ENCODE measurements at places on chromosomes 6 and 20. TPM values are rescaled to one million over a fixed set of nuclear protein-coding genes. Genes with fewer than 3 reads are reported as not detected.
A peak's percentile ranks its signal among the peaks of the same experiment; 100 is the strongest.

Gene LRRC1
- not detected for polyA plus RNA-seq

DNA sequence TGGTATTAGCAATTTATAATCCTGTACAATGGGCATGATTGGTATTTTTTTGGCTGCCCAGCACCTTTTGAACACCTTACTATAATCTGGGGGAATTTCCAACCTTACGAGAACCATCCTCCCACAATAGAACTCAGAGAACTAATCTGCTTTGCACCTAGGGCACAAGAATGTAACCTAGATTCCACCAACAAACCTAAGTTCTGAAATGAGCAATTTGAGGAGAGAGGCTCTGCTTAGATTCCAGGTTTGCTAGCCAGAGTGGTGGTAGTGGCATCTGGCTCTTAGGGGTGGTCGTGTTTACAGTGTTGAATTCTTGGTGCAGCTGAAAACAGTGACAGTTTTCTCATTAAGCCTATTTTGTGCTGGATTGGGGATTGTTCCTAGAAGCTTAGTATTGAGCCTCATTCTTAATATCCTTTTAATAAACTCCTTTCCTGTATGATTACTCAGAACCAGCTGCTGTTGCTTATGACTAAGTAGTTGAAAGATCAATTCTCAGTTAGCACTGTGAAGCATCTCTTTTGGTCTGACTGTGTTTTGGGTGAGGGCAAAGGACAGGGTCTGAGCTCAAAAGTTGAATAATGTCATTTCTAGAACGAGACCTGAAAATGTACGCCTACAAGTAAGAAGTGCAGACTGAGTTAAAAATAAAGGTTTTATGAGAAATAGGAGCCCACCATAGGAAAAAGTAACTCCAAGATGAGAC, 385.6 kb downstream of the CDKAL1 start:
- no peaks in the 10 kb centered on the region for H3K36me3 ChIP-seq
- no peak for DNase-seq
- H3K27me3 ChIP-seq = no peaks in the 10 kb centered on the region
- H3K4me1 ChIP-seq = no peaks in the 10 kb centered on the region

Gene TFEB
- polyA plus RNA-seq = 1.8 TPM

Gene TMC2
- polyA plus RNA-seq = not detected

DNA sequence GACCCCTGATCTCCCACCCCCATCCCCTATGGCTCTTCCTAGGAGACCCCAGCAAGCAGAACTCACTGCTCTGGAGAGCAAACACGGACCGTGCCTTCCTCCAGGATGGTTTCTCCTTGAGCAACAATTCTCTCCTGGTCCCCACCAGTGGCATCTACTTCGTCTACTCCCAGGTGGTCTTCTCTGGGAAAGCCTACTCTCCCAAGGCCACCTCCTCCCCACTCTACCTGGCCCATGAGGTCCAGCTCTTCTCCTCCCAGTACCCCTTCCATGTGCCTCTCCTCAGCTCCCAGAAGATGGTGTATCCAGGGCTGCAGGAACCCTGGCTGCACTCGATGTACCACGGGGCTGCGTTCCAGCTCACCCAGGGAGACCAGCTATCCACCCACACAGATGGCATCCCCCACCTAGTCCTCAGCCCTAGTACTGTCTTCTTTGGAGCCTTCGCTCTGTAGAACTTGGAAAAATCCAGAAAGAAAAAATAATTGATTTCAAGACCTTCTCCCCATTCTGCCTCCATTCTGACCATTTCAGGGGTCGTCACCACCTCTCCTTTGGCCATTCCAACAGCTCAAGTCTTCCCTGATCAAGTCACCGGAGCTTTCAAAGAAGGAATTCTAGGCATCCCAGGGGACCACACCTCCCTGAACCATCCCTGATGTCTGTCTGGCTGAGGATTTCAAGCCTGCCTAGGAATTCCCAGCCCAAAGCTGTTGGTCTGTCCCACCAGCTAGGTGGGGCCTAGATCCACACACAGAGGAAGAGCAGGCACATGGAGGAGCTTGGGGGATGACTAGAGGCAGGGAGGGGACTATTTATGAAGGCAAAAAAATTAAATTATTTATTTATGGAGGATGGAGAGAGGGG, 1.4 kb downstream of the LTA start:
- no peaks in the 10 kb centered on the region for H3K27me3 ChIP-seq
- H3K27ac ChIP-seq = no peak overlapping the region
- H3K36me3 ChIP-seq = no peaks in the 10 kb centered on the region
- no peak overlapping the region for H3K4me3 ChIP-seq

GRCh38 chr6:4103929-4104328, 25.0 kb upstream of the FAM217A start:
- no peak overlapping the region for H3K4me3 ChIP-seq
- DNase-seq = no peak
- H3K27ac ChIP-seq = no peak overlapping the region
- no peaks in the 10 kb centered on the region for H3K4me1 ChIP-seq

GRCh38 chr20:18326990-18327389, 38.7 kb downstream of the ZNF133 start:
- no peak overlapping the region for H3K27ac ChIP-seq
- no peaks in the 10 kb centered on the region for H3K27me3 ChIP-seq
- no peaks in the 10 kb centered on the region for H3K36me3 ChIP-seq
- H3K4me3 ChIP-seq = no peak overlapping the region

DNA sequence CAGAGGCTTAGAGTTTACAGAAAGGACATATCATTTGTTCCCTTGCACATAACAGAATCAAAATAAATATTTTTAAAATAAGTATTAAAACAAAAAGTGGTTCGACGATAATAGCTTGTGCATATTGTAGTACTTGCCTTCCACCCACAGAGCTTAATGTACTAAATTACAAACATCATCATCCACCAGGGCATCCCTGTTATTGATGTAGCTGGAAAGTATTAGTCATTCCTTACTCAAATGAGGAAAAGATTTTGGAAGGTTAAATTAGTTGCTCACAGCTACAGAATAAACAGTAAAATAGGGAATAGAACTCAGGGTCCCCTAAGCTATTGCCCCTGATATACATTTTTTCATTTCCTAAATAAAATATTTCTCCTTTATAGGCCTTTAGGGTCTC, 150.3 kb downstream of the PTPRK start:
- H3K27ac ChIP-seq = no peak overlapping the region
- no peaks in the 10 kb centered on the region for H3K4me1 ChIP-seq
- no peaks in the 10 kb centered on the region for H3K27me3 ChIP-seq
- H3K4me3 ChIP-seq = no peak overlapping the region
- no peak for DNase-seq
- no peaks in the 10 kb centered on the region for H3K36me3 ChIP-seq

DNA sequence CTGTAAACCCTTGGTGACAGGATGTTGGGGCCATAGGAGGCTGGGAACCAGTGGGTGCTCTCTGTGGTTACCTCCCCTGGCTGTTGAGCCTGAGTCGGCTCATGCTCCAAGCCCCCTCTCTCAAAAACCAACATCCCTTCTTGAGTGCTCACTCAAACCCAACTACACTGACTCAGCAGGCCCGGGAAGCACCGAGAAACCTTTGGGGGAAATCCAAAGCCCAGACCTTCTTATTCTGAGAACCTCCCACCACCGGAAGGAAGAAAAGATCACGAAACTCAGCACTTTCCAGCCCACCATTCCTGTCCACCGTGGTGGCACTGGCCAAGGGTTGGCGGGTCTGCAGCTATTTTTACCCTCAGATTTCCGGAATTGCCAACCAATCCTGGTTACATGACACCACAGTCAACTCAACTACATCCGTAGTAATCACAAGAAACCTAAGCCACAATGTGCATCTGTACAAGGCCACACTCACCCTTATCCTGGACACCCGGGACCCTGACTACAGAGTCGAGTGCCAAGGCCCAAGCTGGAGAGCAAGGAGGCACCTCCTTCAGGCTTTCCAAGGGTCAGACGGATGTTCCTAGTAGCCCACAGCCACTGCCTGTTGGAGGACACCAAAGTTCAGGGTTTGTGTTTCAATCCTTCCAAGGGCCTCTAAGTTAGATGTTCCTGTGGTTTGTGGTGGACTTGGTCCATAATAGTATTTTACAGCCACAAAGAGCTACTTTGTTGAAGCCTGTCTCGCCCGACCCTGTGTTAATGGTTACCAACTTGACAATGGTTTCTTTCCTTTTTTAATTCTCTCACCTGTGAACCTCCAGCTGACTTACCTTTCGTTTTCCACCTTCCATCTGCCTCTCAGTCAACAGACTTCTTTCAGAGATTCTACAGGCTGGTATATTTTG, 317.0 kb downstream of the CDC5L start:
- no peak overlapping the region for H3K4me3 ChIP-seq
- H3K4me1 ChIP-seq = no peaks in the 10 kb centered on the region
- peaks cover 29% of the 10 kb centered on the region for H3K27me3 ChIP-seq
- no peak for DNase-seq
- no peak overlapping the region for H3K27ac ChIP-seq

DNA sequence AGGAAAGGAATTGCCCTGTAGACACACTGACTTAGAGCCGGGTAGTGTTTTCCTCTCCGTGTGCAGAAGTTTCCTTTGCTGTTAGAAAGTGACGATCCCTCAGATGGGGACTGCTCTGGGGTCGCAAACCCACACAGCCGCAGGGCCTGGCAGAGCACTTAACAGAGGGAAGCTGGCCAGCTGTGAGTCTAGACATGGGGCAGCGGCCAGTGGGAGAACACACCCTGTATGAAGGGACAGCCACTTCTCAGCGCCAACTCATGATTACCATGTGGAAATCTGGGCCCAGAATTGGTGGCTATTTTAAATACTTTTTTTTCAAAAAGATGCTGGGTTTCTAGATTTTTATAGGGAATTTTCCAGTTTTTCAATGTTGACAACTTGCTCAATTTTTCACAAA, 39.4 kb downstream of the SLC9A8 start:
- H3K36me3 ChIP-seq = peaks cover 71% of the 10 kb centered on the region
- H3K27ac ChIP-seq = no peak overlapping the region
- peaks cover 4% of the 10 kb centered on the region for H3K4me1 ChIP-seq

GRCh38 chr20:31707258-31707615, 15.4 kb downstream of the BCL2L1 start:
- H3K4me1 ChIP-seq = peaks cover 69% of the 10 kb centered on the region
- H3K4me3 ChIP-seq = no peak overlapping the region
- DNase-seq = no peak
- H3K36me3 ChIP-seq = peaks cover 78% of the 10 kb centered on the region

GRCh38 chr6:32700391-32701040, 34.1 kb upstream of the HLA-DQB1 start:
- DNase-seq = peak; percentile 28
- no peak overlapping the region for H3K27ac ChIP-seq
- no peak overlapping the region for H3K4me3 ChIP-seq
- no peaks in the 10 kb centered on the region for H3K27me3 ChIP-seq
- no peaks in the 10 kb centered on the region for H3K4me1 ChIP-seq
- H3K36me3 ChIP-seq = no peaks in the 10 kb centered on the region

Gene ZSCAN31
- polyA plus RNA-seq = 3.9 TPM

Gene FOXQ1
- polyA plus RNA-seq = not detected

GRCh38 chr20:45329497-45330319, 18.5 kb downstream of the SDC4 start:
- peaks cover 21% of the 10 kb centered on the region for H3K36me3 ChIP-seq
- H3K27me3 ChIP-seq = no peaks in the 10 kb centered on the region
- DNase-seq = no peak
- no peak overlapping the region for H3K27ac ChIP-seq
- H3K4me3 ChIP-seq = no peak overlapping the region
- peaks cover 4% of the 10 kb centered on the region for H3K4me1 ChIP-seq

Gene WFDC2
- not detected for polyA plus RNA-seq

Gene OR12D3
- not detected for polyA plus RNA-seq

GRCh38 chr6:52186075-52186474, at the start of gene IL17A:
TSS of gene IL17A (plus strand) at chr6:52186375. CDS start at chr6:52186432, 57 bp downstream.
- no peaks in the 10 kb centered on the region for H3K4me1 ChIP-seq
- H3K36me3 ChIP-seq = no peaks in the 10 kb centered on the region
- H3K27ac ChIP-seq = no peak within 1 kb of the TSS
- no peaks in the 10 kb centered on the region for H3K27me3 ChIP-seq
- no peak for DNase-seq
- H3K4me3 ChIP-seq = no peak within 1 kb of the TSS

DNA sequence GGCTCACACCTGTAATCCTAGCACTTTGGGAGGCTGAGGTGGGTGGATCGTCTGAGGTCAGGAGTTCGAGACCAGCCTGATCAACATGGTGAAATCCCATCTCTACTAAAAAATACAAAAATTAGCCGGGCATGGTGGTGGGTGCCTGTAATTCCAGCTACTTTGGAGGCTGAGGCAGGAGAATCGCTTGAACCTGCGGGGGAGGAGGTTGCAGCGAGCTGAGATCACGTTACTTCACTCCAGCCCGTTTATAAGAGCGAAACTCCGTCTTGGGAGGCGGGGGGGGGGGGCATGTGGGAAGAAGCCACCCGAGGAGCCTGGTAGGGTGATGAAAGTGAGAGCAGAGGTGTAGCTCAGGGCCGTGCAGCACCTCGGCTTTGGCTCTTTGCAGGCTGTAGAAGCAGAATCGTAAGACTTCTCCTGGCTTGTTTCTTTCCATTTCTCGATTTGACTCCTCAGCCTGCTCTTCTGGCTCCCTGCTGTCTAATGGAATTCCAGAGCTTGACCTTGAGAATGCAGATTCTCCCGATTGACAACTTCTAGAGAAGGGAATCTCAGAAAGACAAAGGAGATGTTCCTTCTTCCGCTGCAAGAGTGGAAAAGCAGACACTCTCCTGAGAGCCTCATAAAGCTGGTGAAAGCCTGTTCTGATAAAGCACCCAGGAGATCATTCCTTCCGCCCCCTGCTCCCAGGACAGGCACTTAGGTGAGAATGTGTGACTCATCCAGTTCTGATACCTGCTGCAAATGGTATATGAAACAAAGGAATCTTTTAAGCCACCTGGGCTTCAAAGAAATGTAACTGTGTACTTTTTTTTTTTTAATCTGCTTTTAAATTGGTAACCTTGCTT, 26.0 kb upstream of the PPP1R16B start:
- no peaks in the 10 kb centered on the region for H3K4me1 ChIP-seq
- DNase-seq = no peak
- no peak overlapping the region for H3K4me3 ChIP-seq
- H3K27me3 ChIP-seq = no peaks in the 10 kb centered on the region

DNA sequence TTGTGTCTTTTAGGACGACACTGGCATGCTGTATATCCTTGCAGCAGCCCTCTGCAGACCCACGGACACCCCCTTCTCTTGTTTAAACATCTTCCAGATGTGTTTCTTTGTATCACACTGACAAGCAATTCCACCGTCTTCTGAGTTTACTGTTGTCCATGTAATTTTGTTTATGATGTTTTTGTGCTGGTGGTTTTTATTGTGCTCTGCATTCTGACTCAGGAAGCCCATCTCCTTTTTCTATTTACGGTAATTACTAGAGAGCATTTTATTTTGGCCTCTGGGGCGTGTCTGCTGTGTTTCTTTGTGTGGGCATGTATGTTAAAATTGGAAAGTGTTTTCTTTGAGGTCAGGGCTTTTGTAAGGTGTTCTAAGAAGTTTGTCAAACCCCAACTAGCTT, 111.9 kb downstream of the JARID2 start:
- no peaks in the 10 kb centered on the region for H3K27me3 ChIP-seq
- no peaks in the 10 kb centered on the region for H3K36me3 ChIP-seq
- no peak overlapping the region for H3K4me3 ChIP-seq
- no peak for DNase-seq
- peaks cover 14% of the 10 kb centered on the region for H3K4me1 ChIP-seq
- no peak overlapping the region for H3K27ac ChIP-seq

Gene SUN5
- not detected for polyA plus RNA-seq

DNA sequence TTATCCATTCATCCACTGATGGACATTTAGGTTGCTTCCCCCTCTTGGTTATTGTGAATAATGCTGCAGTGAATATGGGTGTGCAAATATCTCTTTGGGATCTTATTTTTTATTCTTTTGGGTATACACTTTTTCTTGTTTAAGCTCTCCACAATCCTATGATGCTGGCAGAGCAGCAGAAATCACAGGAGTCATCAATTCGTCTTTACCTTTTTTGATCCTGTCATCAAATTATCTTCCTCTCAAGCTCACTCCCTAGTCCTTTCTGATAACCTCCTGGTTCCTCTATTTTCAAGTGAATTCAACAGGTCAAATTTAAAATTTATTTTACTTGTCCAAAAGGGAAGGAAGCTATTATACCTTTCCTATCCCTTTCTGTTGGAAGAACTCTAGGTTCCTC, 89.1 kb downstream of the PLCG1 start:
- H3K4me1 ChIP-seq = no peaks in the 10 kb centered on the region
- no peak overlapping the region for H3K4me3 ChIP-seq
- no peaks in the 10 kb centered on the region for H3K27me3 ChIP-seq
- no peak overlapping the region for H3K27ac ChIP-seq
